NCI-H460 (cell line): ENCODE measurements at places on chromosomes 3 and 15. TPM values are rescaled to one million over a fixed set of nuclear protein-coding genes. Genes with fewer than 3 reads are reported as not detected.

- DNase-seq, result no peak
These were observed 6.1 kb upstream of the CLSTN2 start for GRCh38 chr3:139928708-139929505.

IGSF10 gene
- total RNA-seq, result 0.14 and 0.15 TPM in 2 replicates

DNA sequence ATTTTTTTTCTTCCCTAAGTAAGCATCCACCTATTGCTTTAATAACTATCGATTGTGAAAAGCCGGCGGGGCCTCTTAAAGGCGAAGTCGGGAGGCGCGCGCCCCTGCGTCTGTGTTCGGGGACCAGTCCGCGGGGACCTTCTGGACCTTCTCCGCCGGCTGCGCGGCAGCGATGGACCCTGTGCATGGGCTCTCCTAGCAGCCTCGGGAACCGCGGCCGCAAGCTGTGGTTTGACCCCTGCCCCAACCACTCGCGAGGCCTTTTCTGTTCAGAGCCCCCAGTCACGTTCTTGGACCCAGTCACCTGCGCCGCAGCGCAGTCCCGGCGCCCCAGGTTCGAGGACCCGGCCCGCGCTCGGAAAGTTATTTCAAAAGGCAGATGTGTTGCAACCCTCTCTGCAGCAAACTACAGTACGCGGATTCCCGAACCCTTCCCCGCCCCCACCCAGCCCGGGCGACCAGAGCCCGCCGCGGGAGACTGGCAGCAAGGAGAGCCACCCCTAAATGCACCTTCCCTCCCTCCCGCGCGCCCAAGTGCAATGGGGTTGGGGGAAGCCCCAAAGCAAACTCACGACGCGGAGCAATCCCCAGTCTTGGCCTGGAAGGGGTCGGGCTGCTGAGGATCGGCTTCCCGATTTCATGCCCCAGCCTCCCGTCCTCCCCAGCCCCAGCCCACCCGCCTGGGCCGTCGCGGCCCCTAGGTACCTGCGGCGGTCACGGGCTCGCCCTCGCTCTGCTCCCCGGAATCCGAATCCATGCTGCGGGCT, 684 bp downstream of the TNFAIP8L3 start:
- DNase-seq, result no peak

DNA sequence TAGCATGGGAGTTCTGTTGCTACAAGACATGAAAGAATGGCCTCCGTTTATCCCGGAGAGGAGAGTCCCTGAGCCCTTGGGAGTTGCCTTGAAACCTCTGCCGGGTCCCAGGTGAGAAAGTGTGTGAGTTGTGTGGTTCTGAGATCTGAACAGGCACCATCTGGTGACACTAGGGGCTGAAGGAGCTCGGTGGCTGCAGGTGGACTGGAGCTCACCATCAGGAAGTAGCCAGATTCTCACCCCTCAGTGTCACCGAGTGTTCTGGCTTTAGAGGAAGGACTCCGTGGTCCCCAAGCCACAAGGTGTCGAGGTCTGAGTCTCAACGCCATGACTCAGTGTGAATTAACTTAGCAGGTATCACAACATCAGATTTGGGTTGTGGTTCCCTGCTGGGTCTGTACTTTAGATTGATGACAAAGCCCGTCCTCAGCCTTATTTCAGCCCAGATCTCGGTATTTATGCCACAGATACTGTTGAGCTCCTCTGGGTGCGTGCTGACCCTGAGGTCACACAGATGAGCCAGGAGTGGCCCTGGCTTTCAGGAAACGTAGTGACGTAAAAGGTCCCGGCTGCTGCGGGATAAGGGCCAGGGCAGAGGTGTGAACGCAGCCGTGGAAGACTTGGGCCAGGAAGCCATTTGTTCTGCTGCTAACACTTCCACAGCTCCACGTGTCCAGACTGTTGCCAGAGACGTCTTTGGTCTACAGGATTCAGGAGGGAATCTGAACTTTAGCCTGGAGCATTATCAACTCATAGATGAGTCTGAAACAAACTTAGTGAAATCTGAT, 54.4 kb downstream of the PGPEP1L start:
- DNase-seq, result no peak

PDZRN3 gene
- 0.05 TPM in 1 of 2 replicates, not detected in the other for total RNA-seq

GRCh38 chr3:127220497-127220896, 27.6 kb downstream of the PRR23E start:
- no peak for DNase-seq

- DNase-seq, result no peak
These were observed 50.2 kb downstream of the HHLA2 start for GRCh38 chr3:108346301-108347227.

DNA sequence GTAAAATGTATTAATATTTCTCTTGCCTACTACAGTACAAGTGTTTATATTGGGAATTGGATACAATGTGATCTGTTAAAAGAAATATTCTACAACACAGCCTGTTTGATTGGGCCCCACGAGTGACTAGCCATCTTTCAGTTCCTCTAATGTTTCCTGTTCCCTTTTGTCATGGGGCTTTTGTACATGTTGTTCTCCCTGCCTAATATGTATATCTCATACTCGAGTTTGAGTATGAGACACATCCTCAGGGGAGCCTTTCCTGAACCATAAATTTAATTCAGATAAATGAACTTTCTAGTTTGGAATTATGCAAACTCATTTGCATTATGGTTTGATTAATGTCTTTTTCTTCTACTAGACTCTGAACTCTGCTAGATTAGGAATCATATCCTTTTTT, 65.5 kb downstream of the MEF2A start:
- DNase-seq, result no peak

PTX3 gene
- total RNA-seq, result 16.1 and 23.8 TPM in 2 replicates

ALG1L2 gene
- total RNA-seq, result not detected in 2 replicates

GOLGA6L7 gene
- not detected in 2 replicates for total RNA-seq

DNA sequence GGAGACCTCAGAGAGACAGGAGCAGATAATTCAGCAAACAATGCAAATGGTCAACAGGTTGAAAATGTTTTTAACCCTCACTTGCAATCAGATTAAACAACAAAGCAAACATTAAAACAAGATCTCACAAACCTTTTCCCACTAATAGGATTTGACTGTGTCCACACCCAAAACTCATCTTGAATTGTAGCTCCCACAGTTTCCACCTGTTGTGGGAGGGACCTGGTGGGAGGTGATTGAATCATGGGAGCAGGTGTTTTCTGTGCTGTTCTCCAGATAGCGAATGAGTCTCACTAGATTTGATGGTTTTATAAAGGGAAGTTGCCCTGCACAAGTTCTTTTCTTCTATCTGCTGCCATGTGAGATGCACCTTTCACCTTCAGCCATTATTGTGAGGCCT, 1.3 kb upstream of the LYSMD4 start:
- DNase-seq, result no peak

DNA sequence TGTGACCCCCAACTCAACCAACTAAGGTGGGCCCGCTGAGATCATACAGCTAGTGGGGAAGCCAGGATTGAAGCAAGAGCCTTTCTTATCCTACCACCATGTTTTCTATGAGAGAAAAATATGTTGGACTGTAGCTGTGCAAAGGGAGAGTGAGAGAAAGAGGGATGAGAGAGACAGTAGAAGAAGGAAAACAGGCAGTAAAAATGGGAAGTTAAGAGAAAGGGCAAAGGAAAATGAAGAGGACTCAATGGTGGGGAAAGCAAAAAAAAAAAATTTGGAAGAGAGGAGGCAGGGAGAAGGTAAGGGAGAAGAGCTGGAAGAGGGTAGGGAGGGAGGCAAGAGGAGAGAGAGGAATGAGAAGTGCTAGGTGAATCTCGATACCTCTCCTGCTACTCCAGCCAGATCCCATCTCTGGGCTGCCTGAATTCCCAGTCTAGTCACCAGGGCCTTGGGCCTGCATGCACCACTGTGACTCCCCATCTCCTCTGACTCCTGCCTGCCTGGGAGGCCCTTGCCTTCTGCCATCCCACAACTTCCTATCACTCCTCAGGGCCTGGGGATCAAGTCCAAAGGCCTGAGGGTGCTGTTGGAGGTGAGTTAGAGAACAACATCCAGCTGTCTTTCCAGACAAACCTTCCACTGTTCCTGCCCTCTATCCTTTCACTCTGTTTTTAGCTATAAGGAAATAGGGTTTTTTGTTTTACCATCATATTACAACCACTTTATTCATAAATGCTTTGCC, 15.7 kb downstream of the FAM81A start:
- no peak for DNase-seq

CFAP92 gene
- 0.42 TPM in 1 of 2 replicates, not detected in the other for total RNA-seq

- no peak for DNase-seq
These were observed 61.3 kb downstream of the CRYBG3 start for GRCh38 chr3:97882975-97883598.

- no peak for DNase-seq
These were observed 4.9 kb upstream of the MYZAP start for GRCh38 chr15:57586661-57587424.

GP5 gene
- not detected in 2 replicates for total RNA-seq

DNA sequence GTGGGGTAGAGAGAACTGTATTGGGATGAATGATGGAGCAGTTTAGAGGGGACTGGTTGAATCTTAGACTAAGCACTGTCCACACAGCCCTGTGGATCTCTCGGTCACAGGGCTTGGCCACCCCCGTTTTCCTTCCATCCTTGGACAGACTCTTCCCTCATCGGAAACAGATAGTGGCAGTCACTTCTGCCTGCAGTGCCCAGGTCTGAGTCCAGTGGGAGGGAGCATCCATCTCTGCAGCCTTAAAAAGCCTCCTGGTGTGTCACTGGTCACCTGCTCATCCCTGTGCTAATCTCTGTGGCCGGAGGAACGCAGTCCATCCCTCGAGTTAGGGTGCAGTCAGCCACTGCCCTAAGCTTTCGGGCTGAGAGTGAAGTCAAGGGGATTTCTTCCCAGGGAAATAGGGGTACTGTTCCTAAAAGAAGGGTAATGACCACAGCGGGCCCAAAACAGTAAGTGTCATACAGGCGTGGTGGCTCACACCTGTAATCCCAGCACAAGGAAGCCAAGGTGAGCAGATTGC, 32.0 kb downstream of the PLA2G4D start:
- no peak for DNase-seq

- peak; percentile 43 for DNase-seq
These were observed 15.1 kb downstream of the PLSCR5 start for GRCh38 chr3:146589899-146590508.

DGKG gene
- total RNA-seq, result 14.5 and 17.5 TPM in 2 replicates

GRCh38 chr3:9255976-9256375, 6.5 kb upstream of the SRGAP3 start:
- DNase-seq, result no peak

TM4SF18 gene
- 12.5 and 14.4 TPM in 2 replicates for total RNA-seq
